ENCODE measurements at places on chromosomes 11 and 22.

- no peak for DNase-seq
Observed at GRCh38 chr11:68039526-68040086, 781 bp downstream of the TCIRG1 start.

- DNase-seq: no peak
Observed at GRCh38 chr22:27270818-27271510, 530.6 kb downstream of the MN1 start.

DNA sequence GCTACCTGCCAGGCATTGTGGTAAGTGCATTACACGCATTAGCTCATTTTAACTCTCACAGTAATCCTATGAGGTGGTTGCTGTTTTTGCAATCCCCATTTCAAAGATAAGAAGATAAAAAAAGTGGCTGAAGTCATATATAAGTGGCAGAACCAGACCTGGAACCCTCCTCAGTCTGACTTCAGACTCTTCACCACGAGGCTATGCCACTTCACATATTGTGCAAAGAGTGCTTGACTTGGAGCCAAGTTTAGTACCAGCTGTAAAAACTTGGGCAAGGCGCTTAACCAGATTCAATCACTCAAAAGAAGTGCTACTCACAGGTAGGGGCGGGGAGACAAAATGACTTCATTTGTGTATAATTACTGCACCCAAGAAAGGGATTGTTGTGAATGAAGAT is 15.3 kb downstream of the BPIFC start:
- no peak for DNase-seq

DNA sequence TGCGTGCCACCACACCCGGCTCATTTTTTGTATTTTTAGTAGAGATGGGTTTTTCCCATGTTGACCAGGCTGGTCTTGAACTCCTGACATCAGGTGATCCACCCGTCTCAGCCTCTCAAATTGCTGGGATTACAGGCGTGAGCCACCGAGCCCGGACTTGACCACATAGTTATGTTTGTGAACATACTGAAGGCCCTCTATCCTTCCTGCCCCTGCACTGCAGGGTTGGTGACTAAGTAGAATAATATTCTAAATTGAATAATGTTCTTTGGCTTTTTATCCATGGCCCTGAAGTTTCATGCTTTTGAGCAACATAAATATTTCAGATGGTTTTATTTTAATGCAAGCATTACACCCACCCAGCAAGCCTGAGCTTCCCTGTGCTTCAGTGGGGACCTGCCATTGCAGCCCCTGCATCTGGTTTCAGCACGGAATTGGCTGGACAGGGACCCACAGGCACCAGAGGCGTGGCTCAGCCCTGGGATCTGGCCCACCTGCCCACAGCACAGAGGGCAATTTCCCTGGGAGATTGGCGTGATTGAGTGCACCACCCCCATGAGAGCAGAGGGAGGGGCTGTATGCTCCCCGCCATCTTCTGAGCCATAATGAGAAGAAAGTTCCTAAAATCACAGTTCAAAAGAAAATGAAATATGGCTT is 460.5 kb downstream of the BRD1 start:
- no peak for DNase-seq

- no peak for DNase-seq
Observed at GRCh38 chr11:67415501-67416304, at the start of gene CARNS1. TSS of gene CARNS1 (plus strand) at chr11:67415678. CDS start at chr11:67416200, 522 bp downstream.

GRCh38 chr11:133467686-133468085 is 64.6 kb downstream of the OPCML start:
- no peak for DNase-seq

DNA sequence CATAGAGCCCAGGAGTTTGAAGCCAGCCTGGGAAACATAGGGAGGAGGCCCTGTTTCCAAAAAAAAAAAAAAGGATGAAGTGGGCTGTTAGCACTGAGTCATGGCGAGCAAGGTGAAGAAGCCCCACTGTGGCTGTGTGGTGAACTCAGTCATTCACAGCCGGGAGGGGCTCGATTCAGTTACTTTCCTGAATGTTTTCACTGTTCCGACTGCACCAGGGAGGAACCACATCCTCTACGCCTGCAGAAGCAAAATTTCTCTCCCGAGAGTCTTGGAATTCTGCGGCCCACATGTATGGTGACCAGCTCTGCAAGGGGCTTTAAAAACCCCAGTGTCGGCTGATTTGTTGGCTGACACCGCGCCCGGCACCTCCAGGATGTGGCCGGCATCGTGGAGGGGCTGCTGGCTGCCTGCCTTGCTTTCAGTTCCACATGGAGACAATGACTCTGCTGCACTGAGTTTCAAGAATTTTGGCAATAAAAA is 27.8 kb upstream of the GRAMD4 start:
- peak; percentile 49 for DNase-seq

GRCh38 chr11:69382131-69383128 is 88.5 kb downstream of the MYEOV start:
- DNase-seq: no peak

DNA sequence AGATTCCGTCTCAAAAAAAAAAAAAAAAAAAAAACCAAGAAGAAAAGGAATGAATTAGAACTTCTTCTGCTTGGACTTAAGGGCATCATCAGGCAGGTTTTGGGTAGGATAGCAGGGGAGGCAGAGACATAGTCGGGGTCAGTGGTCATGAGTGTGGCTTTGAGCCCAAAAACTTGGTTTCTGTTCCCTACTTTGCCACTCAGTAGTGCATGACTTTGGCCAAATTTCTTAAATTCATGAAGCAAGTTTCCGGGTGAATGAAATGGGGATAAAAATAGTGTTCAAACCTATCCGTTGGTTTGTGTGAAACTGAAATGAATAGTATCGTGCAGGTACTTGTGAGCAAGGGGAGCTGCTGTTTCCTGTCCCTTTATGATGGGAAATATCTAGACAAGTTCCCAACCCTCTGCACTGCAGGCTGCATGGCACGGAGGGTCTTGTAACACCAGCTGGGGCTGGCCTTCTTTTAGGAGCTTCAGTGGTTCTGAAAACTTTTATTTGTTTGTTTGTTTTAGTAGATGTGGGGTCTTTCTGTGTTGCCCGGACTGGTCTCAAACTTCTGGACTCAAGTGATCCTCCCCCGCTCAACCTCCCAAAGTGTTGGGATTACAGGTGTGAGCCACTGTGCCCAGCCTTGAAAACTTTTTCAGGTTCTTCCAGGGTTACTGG is 18.4 kb downstream of the NEAT1 start:
- no peak for DNase-seq
